ENCODE measurements at places on chromosomes 13 and 19.
A peak's percentile ranks its signal among the peaks of the same experiment; 100 is the strongest.

GRCh38 chr13:45109102-45109720 lies 11.1 kb upstream of the GTF2F2 start:
- DNase-seq = no peak

DNA sequence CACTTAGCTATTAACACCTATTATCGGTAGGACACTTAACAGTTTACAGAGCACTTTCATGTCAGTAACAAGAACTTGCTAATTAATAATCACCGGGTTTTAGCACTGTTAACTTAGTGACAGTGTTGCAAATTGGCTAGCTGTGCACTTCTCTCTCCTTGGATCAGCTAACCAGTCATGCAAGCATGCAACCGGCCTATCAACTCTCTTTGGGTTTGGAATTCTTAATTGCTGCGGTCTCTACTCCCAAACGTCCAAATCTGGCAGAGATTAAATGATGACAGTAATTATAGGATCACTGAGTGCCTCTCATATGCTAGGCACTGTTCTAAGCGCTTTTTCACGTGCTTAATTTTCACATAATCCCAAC lies 1.2 kb downstream of the EPS15L1 start:
- DNase-seq = no peak

GRCh38 chr13:95403349-95404140 lies 102.3 kb upstream of the ABCC4 start:
- no peak for DNase-seq

DNA sequence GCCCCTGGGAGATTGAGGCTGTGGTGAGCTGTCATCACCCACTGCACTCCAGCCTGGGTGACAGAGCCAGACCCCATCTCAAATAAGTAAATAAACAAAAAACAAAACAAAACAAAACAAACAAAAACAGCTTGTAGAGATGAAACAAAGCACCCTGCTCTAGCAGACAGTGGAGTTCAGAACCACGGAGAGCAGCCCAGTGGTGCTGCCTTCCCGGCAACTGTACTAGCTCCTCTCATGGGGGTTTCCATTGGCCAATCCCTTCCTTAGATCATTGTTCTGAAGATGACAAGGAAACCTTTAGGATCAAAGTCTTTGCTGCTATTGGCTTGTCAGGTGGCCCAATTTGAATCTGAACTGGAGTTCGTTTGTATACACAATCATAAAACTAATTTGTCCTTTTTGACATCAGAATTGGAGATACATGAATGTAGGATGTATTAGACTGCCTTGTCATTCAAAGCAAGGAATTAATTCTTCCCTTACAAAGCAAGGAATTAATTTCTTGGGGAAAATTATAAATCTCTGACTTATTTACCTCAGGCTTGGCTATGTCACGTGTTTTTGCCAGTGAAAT lies 19.7 kb upstream of the SYCN start:
- DNase-seq = no peak

DNA sequence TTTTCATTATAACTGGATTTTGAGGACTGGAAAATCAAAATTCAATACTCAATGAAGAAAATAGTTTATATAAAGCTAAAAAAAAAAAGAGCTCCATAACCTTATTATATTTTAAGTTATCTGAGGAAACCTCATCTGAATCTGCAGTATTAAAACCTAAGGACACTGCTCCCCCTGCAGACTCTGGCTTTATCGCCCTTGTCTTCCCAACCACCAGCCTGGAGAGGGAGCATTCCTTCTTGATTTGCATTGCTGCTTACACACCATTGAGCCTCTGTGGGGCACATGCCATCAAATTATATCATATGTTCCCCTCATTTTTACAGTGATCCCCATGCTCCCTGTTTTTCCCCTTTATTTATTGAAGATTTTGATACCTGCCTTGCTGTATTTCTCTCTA lies 871.4 kb upstream of the GPC6 start:
- DNase-seq = no peak

DNA sequence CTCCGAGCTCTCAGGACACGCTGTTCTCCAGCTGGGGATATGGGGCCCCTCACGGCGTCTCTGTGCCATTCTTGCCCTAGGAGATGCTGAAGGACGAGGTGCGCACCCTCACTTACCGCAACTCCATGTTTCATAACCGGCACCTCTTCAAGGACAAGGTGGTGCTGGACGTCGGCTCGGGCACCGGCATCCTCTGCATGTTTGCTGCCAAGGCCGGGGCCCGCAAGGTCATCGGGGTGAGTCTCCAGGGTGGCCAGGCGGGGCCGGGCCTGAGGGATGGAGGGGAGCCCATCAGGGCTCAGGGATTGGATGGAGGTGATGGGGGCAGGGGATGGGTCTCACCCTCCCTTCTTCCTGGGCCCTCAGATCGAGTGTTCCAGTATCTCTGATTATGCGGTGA lies 4.8 kb downstream of the PRMT1 start:
- no peak for DNase-seq

- no peak for DNase-seq
These were observed 1.9 kb downstream of the UBE2S start for GRCh38 chr19:55405638-55406037.

DNA sequence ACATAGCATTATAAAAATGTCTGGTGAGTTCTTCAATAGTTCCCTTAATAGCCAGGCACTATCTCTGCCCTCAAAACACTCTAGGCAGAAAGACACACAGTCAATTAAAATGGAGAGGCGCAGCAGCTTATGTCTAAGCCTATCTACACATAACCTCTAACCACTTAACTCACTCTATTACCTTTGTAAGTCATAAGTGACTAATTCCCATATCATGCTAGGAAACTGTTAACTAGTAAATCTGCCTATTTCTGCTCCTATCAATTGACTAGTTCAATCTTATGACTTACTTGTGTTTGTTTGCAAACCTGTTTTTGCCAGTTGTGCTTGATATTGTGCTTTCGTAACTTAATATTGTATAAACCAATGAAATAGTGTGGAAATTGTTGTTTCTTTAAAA lies 3.2 kb downstream of the CCDC122 start:
- no peak for DNase-seq

DNA sequence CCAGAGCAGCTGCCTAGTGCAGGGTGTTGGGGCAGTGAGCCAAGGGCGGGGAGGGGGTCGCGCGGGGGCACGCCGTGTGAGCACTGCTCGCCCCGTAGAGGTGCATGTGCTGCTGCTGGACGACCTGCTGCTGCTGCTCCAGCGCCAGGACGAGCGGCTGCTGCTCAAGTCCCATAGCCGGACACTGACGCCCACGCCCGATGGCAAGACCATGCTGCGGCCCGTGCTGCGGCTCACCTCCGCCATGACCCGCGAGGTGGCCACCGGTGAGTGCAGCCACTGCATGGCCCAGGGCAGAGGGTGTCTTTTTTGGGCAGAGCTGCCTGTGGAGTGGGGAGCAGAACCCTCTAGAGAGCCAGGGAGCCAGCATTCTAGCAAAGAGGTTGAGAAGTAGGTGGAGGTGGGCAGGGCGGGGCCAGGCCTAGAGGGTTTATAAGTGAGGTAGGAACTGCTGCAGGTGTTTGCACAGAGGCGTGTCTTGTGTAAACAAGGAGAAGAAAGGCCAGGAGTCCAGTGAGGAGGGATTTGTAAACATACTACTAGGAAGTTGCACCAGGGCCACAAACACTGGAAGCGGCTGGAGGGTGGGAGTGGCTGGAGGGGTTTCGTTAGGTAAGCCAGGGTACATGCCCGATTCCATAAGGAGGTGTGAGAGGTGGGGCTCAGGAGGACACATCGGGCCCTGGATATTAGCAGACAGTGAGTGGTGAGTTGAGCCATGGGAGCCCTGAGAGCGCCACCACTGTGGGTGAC lies 21.3 kb downstream of the ARHGEF1 start:
- DNase-seq = peak; percentile 95

DNA sequence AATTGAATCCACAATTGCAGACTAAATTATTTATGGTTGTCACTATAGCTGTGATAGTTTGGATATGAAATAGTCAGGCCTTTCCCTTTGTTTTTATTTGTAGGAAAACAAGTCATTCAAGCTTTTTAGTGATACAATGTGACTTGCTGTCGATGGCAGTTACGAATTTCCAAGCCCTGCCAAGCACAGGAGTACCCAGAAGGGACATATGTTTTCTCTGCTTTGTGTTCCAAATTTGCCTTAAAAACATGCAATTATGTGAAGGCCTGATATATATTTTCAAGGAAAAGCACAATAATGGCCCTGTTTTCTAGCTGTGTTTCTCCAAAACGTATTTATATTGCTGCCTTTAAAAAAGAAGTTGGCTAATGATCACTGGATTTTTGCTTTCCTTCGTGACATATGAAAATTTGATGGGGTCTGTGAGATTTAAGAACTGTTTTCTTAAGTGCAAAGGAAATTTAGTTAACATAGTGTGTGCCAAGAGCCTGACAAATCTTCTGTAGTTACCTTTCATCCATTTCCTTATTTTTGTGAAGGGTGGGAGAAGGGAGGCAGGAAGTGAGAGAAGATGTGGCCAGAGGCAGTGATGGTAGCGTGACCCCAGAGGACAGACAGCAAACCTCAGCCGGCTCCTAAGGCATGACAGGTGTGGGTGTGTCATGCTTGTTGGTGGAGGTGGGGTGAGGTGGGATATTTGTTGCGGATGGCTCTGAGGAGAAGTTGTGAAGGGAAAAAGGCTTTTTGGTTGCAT lies 79.6 kb downstream of the TEX26 start:
- no peak for DNase-seq

GRCh38 chr19:55483706-55484592 lies 1.0 kb upstream of the NAT14 start:
- DNase-seq = no peak

- no peak for DNase-seq
These were observed 2.0 kb upstream of the ARHGAP45 start for GRCh38 chr19:1064661-1065605.

- no peak for DNase-seq
These were observed 6.4 kb downstream of the AXL start for GRCh38 chr19:41225238-41226052.

DNA sequence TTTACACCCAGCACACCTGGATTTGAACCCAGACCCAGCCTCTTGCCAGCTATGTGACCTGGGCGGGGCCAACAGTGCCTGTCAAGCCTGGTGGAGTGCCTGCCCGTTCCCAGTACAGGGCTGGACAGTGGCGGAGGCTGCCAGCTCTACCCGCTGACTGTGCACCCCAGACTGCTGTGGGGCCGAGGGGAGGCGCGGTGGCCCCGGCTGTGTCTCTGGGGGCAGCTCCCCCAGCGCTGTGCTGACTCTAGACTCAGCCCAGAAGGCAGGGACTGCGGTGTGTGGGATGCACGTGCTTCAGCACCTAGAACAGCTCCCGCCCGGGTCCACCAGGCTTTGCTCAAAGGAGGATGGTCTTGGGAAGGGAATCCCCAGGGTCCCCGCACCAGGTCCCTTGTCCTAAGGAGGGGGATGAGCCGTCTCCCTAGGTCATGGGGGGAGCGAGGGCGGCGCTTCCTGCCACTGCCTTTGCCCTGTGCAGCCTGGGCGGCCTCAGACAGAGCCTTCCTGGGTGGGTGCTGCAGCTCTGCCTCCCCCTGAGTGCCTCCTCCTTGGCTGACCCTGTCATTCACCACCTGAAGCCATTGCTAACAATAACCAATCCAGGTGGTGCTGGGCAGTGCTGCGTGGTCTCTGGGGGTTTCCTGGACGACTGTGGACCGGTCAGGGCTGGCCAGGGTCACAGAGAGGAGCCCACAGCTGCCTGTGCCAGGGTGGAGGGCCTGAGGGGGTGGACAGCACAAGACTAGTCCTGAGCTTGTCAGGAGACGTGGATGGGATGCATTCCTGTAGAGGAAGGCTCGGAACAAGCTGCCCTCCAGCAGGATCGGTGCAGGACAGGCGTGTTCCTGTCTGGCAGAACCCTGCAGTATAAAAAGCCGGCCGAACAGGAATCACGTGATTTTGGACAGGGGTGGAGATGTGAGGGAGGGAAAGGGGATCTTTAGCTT lies 18.6 kb downstream of the TMEM255B start:
- DNase-seq = no peak

GRCh38 chr19:40990972-40991381 lies at the start of gene CYP2B6:
TSS of gene CYP2B6 (plus strand) at chr19:40991282. CDS start at chr19:40991306, 24 bp downstream.
- DNase-seq = no peak

DNA sequence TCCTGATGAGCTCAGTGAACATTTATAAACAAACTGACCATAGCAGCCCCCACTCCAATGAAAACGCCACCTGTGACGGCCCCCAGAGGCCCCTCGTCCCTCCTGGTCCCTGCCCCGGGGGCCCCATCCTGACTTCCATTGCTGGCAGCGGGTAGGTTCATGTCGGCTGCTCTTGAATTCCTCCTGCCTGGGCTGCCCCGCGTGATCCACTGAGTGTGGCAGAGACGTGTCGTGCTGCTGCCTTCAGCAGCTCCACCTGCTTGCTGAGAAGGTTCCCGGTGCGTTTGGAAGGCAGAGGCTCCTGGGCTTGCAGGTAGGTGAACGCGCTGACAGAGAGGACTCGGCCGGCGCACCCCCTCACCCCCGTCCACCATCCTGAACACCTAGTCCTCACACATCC lies 11.6 kb downstream of the C2CD4C start:
- no peak for DNase-seq

- no peak for DNase-seq
These were observed 116.7 kb downstream of the KLF12 start for GRCh38 chr13:74017301-74018061.

GRCh38 chr13:40442231-40442630 lies 224.2 kb downstream of the FOXO1 start:
- DNase-seq = no peak

DNA sequence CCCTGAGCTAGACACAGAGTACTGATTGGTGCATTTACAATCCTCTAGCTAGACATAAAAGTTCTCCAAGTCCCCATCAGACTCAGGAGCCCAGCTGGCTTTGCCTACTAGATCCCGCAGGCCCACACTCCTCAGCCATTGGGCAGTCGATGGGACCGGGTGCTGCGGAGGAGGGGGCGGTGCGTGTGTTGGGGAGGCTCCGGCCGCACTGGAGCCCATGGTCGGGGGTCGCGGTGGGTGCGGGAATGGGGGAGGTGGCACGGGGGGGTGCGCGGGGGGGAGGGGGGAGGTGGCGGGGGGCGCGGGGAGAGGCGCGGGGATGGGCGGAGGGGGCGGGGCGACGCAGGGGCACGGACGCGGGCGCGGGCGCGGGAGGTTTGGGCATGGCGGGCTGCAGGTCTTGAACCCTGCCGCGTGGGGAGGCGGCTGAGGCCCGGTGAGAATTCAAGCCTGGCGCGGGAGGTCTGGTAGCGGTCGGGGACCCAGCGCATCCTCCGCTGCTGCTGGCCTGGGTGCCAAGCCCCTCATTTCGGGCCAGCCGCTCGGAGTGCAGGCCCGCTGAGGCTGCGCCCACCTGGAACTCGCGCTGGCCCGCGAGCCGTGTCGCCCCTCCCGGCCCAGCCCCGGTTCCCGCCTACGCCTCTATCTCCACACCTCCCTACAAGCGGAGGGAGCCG lies 674.1 kb downstream of the SLITRK5 start:
- no peak for DNase-seq

GRCh38 chr13:36421447-36421846 lies 10.8 kb upstream of the CCNA1 start:
- DNase-seq = no peak

DNA sequence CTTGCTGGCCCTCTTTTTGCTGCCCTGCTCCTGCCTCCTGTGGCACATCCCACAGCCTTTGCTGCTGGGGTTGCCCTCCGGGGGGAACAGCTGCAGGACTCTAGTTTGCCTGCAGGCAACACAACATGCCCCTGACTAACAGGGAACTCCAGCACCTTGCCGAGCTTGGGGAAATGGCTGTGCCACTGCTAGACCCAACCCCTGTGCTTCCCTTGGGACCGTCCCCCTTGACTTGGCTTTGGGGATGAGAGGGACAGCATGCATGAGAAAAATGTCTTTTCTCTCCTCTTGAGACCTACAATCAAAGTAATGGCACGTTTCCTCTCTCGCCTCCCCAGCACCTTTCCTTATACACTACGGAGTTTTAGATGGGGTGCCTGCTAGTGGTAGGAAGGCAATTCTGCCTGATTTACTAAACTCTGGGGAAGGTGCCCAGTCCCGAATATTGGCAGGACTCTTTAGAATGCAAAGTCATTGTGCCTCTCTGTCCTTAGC lies 12.4 kb upstream of the VWA8 start:
- DNase-seq = no peak

All from NCI-H2029 treated with DMSO at 0.1 percent for 48 hours (cell line).